ENCODE measurements at places on chromosomes 6 and 20.

GRCh38 chr6:157261606-157262005 lies 61.7 kb downstream of the TMEM242 start:
- no peak for DNase-seq

GRCh38 chr6:45630314-45630713 lies 252.6 kb upstream of the SUPT3H start:
- no peak for DNase-seq

- no peak for DNase-seq
Measured at GRCh38 chr6:23013776-23014175, 444.4 kb downstream of the HDGFL1 start.

DNA sequence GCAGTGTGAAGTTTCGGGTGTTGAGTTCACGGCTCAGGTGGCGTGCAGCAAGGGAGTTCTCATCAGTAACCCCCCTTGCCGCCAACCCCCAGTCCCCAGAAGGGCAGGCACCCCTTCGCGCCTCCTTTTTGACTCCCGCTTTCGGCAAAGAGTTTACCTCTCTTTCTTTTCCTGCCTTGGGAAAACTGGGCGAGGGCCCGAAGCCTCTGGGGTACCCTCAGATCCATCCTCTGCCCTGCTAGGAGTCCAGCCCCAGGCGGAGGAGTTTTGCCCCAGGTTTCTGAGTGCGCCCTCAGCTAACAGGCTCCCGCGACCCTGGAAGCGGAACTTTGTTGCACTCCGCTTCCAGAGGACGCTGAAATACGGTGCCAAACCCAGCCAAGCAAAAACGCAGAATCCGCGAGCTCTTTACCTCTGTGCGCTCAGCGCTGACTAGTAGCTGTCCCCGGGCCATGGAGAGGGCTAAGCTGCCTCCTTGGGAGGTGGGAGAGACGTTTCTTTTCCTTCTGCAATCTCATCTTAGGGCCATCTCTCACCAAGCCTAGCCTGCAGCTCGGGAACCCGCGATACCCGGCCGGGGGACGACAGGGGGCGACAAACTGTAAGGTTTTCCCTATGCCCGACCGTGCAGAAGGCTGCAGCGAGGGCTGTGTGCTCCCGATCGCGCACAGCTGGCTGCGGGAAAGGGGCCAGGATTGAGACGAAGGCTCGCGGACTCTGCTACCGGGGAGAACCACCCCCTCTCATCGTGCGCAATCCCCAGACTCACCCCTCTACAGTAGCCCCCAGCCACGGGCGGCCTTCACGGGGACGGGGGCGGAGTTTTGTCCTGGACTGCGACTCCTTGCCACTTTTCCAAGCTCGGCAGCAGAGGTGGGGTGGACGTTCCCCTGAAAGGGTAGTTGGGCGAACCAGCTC lies 2.7 kb upstream of the PAX1 start:
- DNase-seq, result peak; percentile 59

DNA sequence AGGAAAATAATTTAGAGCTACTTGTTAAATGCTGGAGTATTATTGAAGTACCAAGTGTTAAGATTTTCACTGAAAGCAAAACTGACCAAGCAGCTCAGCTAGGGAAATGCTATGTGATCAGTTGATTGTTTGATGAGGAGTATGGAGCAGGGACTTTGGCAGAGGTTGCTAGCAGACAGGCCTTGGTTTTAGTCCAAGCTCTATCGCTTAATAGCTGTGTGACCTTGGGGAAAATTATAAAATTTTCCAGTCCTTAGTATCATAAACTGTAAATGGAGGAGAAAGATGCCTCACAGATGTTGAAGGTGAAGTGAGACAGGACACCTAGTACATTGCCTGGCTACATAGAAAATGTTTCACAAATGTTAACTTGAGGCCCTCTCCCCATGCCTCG lies 136.6 kb downstream of the MTHFD1L start:
- DNase-seq, result no peak

DNA sequence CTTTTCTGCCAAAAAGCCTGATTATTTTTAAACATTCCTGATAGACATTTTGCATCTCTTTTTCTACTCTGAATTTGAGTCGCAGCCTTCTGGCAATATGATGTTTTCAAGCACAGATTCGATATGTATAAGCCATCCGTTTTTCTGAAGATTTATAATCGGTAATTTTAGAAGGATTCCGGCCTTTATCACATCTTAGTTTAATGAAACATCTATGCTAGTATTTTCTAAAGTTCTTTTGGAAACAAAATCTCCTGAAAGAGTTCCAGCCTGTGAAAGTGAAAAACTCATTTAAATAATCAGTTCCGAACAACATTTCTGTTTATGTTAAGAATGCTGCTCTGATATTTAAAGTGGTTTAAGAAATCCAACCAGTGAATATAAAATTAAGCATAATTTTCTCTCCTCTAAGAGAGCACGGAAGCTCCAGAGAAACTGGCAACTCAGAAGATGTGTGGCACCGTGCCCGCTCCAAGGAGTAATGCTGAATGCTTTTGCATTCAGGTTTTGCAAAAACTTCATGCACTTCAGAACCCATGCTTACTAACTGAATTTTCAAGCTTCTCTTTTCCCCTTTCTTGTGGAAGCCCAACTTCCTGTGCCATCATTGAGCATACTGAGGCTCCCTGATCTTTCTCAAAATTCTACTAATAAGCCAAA lies 20.7 kb downstream of the NDUFAF4 start:
- DNase-seq, result no peak

DNA sequence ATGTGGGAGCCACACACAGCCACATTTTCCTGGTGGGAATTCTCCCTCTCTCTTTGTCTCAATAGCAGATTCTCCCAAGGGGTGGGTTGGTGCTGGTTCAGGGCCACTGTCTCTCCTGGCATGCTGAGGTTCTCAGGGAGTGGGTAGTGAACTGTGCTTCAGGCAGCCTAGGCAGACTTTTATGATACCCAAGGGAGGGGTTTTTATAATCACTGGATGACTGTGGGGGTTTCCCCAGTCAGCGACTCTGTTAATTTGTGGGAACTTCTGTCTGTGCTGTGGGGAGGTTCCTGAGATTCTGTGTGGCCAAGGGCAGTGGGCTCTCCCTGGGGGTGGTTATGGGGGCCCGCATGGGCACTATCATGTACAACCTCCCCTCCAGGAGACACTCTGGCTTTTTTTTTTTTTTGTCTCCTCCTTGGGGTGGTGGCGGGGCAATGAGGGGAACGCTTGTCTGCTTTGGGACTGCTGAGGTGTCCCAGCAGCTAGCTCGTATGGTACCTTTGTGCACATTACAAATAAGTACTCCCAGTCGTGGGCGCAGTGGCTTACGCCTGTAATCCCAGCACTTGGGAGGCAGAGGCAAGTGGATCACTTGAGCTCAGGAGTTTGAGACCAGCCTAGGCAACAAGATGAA lies 10.0 kb downstream of the PTK7 start:
- peak; percentile 78 for DNase-seq

- DNase-seq, result no peak
Measured at GRCh38 chr6:39653612-39654011, 71.6 kb downstream of the KIF6 start.

DNA sequence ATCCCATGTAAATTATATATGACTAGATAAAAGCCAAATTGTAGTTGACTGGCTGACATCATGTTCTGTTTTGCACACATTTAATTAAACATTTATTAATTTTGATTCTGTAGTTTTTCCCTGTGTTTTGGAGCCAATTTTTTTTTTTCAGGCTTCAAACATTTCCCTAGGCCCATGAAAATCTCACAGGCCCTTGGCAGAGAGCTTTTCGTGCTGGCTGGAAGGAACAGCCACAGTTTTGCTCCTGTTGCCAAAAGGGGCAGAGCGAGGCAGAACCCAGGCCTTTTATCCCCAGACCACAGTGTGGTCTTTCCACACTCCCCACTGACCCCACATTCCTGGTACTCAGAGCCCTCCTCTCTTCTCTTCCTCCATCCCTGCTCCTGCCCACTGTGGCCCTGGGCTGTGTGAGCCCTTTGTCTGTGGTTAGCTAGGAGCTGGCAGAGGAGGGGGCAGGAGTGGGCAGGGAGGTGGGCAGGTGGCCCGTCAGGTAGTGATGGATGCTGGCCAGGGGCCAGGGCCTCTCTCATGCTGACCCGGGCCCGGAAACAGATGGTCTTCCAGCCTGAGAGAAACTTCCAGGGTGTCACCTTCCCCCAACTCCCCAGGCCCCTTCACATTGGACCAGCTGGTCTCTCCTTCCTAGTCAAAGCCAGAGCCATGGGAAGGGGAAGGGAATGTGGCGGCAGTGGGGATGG lies 19.4 kb upstream of the CCM2L start:
- DNase-seq, result no peak

All from NB4 (cell line).